ENCODE measurements at places on chromosomes 5 and 9. TPM values are rescaled to one million over a fixed set of nuclear protein-coding genes. Genes with fewer than 3 reads are reported as not detected.

GRCh38 chr9:95373782-95374487 lies 56.4 kb upstream of the FANCC start:
- H3K4me3 ChIP-seq = no peak overlapping the region
- H3K36me3 ChIP-seq = no peaks in the 10 kb centered on the region
- DNase-seq = no peak
- no peak overlapping the region for H3K27ac ChIP-seq

- no peak overlapping the region for H3K4me3 ChIP-seq
- no peak for DNase-seq
- H3K36me3 ChIP-seq = no peaks in the 10 kb centered on the region
- no peaks in the 10 kb centered on the region for H3K4me1 ChIP-seq
Measured at GRCh38 chr9:82192211-82192610, 203.6 kb downstream of the SPATA31D1 start.

DNA sequence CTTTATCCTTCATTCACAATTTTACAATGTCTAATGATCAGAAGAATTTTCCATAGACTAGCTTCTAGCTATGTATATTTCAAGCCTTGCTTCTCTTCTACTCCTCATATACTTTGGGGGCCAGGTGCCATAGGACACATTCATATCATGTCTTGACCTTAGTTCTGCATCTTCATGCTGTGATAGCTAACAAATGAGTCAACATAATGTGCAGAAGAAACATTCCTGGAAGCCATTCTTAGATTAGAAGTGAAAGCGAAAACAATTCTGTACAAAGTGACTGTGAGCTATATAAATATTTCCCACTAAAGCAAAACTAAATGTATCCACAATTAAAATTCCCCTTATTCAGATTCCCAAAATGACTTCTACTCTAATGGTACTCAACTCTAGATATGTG lies 320.2 kb upstream of the NREP start:
- H3K4me1 ChIP-seq = no peaks in the 10 kb centered on the region
- no peak overlapping the region for H3K27ac ChIP-seq
- no peaks in the 10 kb centered on the region for H3K36me3 ChIP-seq
- DNase-seq = no peak
- H3K4me3 ChIP-seq = no peak overlapping the region
- H3K27me3 ChIP-seq = no peaks in the 10 kb centered on the region

GRCh38 chr9:97491216-97491999 lies 10.1 kb upstream of the TMOD1 start:
- no peak overlapping the region for H3K27ac ChIP-seq
- H3K36me3 ChIP-seq = peaks cover 9% of the 10 kb centered on the region
- DNase-seq = no peak
- no peak overlapping the region for H3K4me3 ChIP-seq

GRCh38 chr9:2780326-2780725 lies 63.0 kb downstream of the KCNV2 start:
- H3K4me1 ChIP-seq = no peaks in the 10 kb centered on the region
- H3K27ac ChIP-seq = no peak overlapping the region
- H3K36me3 ChIP-seq = peaks cover 9% of the 10 kb centered on the region
- no peak overlapping the region for H3K4me3 ChIP-seq

The CENPK gene
- total RNA-seq = 65.4 TPM

Measured in CD8-positive, alpha-beta memory T cell (primary cell).